ENCODE measurements at places on chromosomes 3 and 15.

DNA sequence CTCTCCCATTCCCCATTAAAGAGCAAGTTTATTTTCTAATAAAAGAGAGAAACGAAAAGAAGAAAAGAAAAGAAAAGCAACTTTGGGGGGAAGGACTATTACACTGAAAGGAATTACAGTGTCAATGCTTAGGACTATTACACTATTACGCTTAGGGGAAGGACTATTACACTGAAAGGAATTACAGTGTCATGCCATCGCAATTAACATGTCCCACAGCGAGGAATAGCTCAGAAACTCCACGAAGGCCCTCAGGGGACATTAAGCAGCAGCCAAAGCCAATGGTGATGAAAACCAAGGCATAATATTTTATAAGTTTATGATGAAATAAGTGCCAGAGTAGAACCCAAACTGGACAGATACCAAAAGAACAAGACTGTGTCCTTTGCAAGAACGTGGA, 22.1 kb upstream of the DET1 start:
- no peak for DNase-seq

DNA sequence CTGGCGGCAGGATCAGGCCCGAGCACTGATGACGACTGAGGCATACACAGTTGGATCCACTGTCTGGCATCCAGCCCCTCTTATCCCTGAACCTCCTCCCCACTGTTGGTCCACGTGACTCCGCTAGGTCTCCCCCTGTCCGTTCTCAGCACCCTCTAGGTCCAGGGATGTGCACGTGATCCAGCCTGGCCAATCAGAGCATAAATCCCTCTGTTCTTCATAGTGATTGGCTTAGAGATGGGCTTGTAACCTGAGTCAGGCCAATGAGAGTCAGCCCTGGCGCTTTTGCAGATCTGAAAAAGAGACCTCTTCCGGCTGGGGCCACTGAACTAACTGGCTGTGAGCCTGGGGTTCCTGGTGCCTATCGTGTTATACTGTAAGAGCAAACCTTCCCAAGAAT, 20.5 kb upstream of the IQSEC1 start:
- no peak for DNase-seq

- DNase-seq: no peak
Measured at GRCh38 chr15:83144771-83145170, 37.3 kb downstream of the TM6SF1 start.

GRCh38 chr3:43132193-43132592, 26.3 kb upstream of the POMGNT2 start:
- no peak for DNase-seq

- DNase-seq: no peak
Measured at GRCh38 chr3:175077216-175077615, 218.1 kb downstream of the NAALADL2 start.

- no peak for DNase-seq
Measured at GRCh38 chr3:150309557-150309956, 98.5 kb upstream of the TSC22D2 start.

DNA sequence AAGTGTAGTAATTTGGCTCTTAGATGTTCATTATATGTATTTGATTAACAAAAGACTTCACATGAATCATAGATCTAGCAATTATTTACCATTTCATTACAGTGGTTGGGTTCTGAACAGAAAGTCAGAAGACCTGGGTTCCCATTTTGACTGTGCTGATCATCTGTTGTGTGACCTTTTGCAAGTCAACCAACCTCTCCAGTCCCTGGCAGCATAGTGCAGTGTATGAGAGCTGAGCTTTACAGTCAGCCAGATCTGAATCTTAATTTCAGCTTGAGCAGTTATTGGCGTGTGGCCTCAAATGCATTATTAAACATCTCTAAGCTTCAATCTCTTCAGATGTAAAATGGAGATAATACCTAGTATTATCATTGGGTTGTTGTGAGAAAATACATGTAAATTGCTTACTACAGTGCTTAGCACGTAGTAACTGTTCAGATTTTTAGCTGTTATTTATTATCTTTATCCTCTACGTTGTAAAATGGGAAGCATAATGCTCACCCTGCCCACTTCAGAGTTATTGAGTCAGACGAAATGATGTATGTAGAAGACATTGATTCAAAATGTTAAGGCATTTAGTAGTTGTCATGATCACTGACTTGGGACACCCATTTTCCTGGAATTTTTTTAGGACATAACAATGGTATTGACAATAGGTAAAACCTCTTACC, 104.0 kb downstream of the KLHL25 start:
- no peak for DNase-seq

DNA sequence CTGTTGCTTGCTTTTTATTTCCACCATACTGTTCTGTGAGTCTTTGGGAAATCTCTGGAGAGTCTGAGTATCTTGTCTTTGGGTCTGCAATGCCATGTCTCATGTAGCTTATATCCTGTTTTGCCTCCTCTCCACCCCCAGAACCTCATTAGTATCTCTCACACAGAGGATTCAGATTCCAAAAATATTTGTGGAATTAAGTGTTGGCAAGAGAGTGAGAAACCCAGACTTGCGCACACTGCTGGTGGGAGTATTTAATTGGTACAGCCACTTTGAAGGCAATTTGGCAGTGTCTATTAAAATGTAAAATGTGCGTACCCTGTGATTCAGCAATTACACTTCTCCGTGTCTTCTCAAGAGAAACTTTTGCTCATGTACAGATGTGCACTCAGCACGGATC, 68.6 kb downstream of the ZNF621 start:
- DNase-seq: no peak

- DNase-seq: no peak
Measured at GRCh38 chr3:14209581-14210289, 31.1 kb downstream of the LSM3 start.

All from effector CD8-positive, alpha-beta T cell (primary cell).